ENCODE measurements at places on chromosomes 3 and 15.

GRCh38 chr3:44223299-44223698 is 18.4 kb upstream of the TOPAZ1 start:
- DNase-seq: no peak

DNA sequence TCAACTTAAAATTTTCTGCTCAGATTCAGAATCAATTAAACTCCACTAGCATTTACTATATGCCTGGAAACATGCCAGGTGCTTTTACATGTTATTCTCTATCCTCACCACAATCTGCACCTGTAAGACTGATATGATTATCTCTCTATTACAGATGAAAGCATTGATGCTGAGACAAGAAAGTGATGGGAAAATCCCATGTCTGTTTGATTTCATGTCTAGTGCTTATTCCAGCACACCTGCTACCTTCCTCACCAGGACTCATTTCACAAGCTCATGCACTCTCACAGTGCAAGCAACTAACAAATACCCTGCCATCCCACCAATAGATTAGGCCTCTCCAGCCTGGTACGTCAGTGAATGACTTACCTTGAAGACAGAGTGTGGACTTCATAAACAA is 25.0 kb upstream of the BCL6 start:
- DNase-seq: no peak

DNA sequence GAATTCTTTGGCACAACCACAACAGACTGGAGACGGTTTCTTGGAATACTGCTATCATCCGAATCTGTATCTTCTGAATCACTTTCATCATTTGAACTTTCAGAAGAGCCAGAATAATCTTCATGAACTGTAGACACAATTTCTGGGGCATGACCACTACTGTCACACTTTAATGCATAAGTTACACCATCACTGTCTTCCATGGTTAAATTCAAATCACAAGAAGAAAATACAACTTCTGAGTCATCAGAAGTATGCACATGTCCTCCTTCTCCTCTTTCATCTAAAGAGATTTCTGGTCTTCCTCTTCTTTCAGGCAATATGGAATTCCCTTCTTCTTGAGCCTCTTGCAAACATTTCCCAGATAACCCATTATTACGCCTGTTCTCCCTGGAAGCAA is 42.5 kb downstream of the SETD2 start:
- no peak for DNase-seq

- DNase-seq: peak; percentile 25
These were observed 14.0 kb downstream of the FBXL22 start for GRCh38 chr15:63611177-63611576.

DNA sequence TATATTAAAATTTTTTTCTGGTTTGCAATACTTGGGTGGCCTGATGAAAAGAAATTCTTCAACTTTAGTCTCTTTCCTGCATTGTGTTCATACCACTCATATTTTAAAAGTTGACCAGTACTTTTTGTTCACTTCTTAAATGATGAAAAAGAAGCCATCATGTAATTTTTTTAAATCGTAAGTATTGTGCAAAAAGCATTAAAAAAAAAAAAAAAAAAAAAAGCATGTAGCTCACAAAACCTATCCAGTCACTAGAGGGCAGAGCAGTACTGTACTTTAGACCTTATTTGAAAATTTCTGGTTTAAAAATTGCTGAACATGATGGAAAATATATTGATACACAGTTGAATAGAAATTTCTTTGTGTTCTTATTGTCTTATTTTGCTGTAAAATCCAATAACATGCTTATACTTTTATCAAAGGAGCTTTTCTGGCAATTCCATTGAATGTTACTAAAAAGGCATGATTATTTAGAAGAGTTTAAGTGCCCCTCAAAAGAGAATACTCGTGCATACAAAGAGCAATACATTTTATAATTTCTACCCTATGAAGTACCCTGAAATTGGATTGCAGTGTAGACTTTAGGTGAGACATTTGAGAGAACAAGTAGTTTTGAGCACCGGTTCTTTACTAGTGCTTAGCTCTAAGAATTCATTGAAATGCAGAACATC is 137.7 kb downstream of the BBX start:
- no peak for DNase-seq

Measured in hippocampal formation (tissue), 2 donors.